ENCODE measurements at places on chromosomes 2 and 18. TPM values are rescaled to one million over a fixed set of nuclear protein-coding genes. Genes with fewer than 3 reads are reported as not detected.

The NEMP2 gene
- total RNA-seq: 8.1 TPM

The ANTXR1 gene
- total RNA-seq: 31.5 TPM

The ASPRV1 gene
- total RNA-seq: not detected

The TLX2 gene
- total RNA-seq: not detected

The C2orf78 gene
- total RNA-seq: not detected

The ANKRD23 gene
- 6.0 TPM for total RNA-seq

The LIMS3 gene
- total RNA-seq: 6.1 TPM

The HOXD13 gene
- total RNA-seq: not detected

The CROCC2 gene
- total RNA-seq: 0.41 TPM

The ANKRD36C gene
- 94.5 TPM for total RNA-seq

The MAL gene
- total RNA-seq: not detected

The CCDC74A gene
- total RNA-seq: 15.1 TPM

The CAPN14 gene
- 0.16 TPM for total RNA-seq

The TWIST2 gene
- 15.8 TPM for total RNA-seq

The TANC1 gene
- total RNA-seq: 11.9 TPM

The SERPINB12 gene
- total RNA-seq: not detected

The RTP5 gene
- not detected for total RNA-seq
